AG04449 (cell line): ENCODE measurements at places on chromosomes 7 and 10.

- no peak for DNase-seq
These were observed 19.6 kb upstream of the PRKAG2 start for GRCh38 chr7:151896486-151896885.

GRCh38 chr7:128974241-128974934 is 36.7 kb downstream of the IRF5 start:
- DNase-seq = no peak

- DNase-seq = peak; percentile 9
These were observed 37.0 kb downstream of the NRAP start for GRCh38 chr10:113626809-113627355.

GRCh38 chr7:105413887-105414437 is 25.2 kb upstream of the SRPK2 start:
- DNase-seq = no peak

- no peak for DNase-seq
These were observed 1102.3 kb downstream of the GRM8 start for GRCh38 chr7:126150278-126150958.

GRCh38 chr7:49635800-49636199 is 137.6 kb upstream of the VWC2 start:
- no peak for DNase-seq

GRCh38 chr7:1412322-1413261 is 46.7 kb downstream of the MICALL2 start:
- DNase-seq = no peak
